Stimulated activated CD8-positive, alpha-beta memory T cell treated with anti-CD3 and anti-CD28 coated beads, Interleukin-7, amount 100 ng/mL, for 4 hours (primary cell): ENCODE measurements at places on chromosomes 7 and 10.

GRCh38 chr10:57694956-57695608, 572.6 kb downstream of the IPMK start:
- no peak for DNase-seq

- no peak for DNase-seq
Observed at GRCh38 chr7:50531928-50532327, 33.3 kb downstream of the DDC start.

GRCh38 chr7:121800916-121801675, 71.9 kb upstream of the PTPRZ1 start:
- DNase-seq = no peak

- no peak for DNase-seq
Observed at GRCh38 chr7:42247301-42247700, 10.3 kb upstream of the GLI3 start.

GRCh38 chr7:116226664-116227063, 16.3 kb downstream of the TES start:
- DNase-seq = no peak

- no peak for DNase-seq
Observed at GRCh38 chr10:51879238-51879637, 179.8 kb upstream of the CSTF2T start.

GRCh38 chr7:13042605-13043236, 355.3 kb downstream of the ARL4A start:
- no peak for DNase-seq

DNA sequence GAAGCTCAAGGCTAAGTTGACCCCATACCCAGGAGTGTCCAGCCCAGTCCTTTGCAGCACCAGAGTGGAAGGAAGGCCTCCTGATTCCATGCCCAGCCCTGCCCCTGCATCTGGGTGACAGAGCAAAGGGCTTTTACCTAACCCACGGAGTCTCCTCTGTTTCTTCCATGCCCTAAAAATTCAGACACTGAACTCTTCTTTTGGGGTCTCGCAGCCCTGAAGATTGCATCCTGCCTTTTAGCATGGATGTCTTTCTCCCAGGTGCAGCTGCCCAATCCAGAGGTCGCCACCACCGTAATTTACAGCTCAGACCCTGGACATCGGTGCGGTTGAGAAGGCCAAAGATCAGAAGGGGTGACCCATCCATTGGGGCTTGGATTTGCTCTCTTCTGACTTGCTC, 50.8 kb downstream of the CXCL12 start:
- DNase-seq = no peak

DNA sequence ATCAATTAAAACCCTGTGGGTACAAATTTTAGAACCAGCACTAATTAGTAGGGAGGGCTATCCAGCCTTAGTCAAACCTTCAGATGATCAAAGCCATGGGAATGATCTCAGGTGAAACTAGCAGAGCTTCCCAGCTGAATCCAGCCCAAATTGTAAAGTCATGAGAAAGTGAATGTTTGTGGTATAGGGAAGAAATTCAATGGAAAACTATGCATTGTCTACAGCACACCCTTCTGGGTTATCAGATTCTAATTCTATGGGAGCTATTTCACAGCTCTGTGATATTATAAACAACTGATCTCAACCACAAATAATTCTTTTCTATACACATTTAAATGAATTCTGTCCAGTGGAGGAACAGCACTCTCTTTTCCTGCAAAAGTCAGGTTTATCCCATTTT, 24.6 kb upstream of the BMPER start:
- DNase-seq = no peak

DNA sequence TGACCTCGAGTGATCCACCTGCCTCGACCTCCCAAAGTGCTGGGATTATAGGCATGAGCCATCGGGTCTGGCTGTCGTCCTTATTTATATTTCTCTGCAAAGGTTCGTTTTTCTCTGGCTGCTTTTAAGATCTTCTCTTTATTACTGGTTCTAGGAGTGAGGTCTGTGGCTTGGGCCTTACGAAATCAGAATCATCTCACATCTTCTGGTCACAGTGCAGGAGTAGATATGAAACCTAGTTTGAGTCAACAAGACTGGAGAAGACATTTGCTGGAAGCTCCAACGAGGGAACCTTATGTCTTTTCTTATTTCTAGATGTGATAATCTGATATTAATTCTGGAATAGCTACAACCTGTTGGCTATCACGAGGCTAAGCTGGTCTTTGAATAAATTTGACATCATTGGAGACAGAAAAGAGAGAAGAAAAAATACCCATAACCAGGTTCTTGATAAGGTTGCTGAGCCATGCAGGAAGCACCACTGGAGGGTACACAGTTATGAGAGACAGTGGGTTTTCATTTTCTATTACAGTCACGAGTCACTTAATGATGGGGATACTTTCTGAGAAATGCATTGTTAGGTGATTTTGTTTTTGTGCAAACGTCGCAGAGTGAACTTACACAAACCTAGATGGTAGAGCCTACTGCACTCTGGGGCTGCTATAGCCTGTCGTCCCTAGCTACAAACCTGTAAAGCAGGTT, 25.6 kb upstream of the IL15RA start:
- DNase-seq = no peak

GRCh38 chr10:87761892-87762291, 56.1 kb downstream of the ATAD1 start:
- peak; percentile 2 for DNase-seq

DNA sequence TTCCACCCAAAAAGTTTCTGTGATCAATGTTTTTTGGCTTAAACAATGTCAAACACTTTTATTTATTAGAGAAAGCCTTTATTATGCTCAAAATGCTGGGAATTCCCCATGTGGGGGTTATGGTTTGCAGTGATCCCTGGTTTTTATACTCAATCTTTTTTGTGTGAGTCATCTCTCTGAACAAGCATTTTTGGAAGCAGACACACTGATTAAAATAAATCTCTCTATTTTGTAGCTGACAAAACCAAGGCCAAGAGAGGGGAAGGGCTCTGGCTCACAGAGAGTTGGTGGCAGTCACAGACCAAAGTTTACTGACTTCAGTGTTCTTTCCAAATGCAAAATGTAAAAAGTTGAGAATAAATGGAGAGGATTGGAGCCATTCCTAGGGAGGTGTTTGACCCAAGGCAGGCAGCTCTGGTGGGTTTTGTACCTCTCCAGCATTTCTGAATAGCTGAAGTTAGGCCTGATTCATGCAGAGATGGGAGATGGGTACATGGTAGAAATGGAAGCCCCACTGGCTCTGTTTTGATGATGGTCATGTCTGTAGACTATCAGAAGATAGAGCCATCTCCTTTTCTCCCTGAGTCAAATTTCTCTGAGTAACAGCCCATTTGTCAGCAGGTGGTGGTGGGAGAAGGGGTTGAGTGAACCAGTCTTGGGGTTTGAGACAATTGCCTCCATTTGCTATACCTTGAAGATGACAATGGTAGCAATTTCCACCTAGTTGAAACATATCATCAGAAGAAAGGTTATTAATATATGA, 45.4 kb upstream of the NAMPT start:
- no peak for DNase-seq

DNA sequence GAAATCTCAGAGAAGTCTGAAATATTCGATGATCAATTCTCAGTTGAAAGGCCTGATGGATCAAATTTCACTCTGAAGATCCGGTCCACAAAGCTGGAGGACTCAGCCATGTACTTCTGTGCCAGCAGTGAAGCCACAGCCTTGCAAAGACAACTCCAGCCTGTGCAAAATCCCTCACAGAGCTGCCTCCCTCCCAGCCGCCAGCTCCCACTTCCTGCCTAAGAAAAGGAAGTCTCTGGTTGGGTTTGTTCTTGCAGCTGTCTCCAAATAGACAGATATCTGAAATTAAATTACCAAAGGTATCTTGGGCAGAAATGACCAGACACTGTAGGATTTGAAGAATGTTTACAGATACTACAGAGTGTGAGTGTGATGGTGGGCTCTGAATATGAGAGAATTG, 43.4 kb upstream of the PRSS58 start:
- DNase-seq = no peak
